ENCODE measurements at places on chromosomes 3 and 15.

DNA sequence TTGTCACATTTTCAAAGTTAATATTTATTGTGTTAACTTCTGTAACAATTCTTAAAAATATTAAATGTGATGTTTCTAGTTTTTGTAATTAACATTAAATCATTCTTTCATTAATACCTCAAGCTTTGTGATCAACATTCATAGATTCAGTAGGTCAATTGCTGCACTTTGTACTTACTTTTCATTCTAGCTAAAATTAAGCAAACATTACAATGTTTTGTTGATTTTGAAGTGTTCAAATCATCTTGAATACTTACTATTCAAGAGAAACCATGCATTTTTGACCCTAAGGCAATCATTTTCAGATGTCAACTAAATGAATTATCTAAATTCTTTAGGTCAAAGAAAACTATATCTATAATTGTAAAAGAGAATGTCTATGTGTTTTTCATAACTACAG, 933.1 kb downstream of the NAALADL2 start:
- DNase-seq, result no peak

- DNase-seq, result no peak
Measured at GRCh38 chr3:43353923-43354670, 67.8 kb downstream of the SNRK start.

- no peak for DNase-seq
Measured at GRCh38 chr3:138412821-138413551, 21.4 kb upstream of the ESYT3 start.

GRCh38 chr3:165713479-165713878, 123.7 kb downstream of the BCHE start:
- DNase-seq, result no peak

DNA sequence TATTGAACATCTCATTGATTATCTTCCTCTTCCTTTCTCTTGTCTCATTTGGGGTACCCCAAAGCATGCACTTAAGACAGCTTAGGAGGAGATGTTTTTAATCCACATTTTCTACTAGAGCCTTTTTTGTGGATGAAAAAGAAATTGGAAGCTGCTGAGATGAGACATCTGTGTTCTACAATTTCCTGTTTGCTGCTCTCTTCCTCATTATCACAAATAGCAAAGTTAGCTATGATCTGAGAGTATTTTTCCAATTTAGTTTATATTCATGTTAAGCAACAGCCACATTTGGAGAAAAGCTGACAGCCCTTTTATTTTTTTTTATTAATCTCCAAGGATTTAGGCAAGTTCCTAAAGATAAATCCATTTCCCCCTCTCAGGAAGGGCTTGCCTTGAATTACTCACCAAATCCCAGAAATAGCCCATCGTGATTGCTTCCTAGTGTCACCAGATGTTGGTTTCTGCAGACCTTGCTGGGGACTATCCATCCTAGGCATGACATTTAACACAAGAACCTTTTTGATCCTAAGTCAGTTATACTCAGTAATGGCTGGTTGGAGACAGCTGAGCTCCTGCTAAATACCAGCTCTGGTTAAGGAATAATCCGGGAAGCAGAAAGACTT, 70.8 kb upstream of the FILIP1L start:
- no peak for DNase-seq

DNA sequence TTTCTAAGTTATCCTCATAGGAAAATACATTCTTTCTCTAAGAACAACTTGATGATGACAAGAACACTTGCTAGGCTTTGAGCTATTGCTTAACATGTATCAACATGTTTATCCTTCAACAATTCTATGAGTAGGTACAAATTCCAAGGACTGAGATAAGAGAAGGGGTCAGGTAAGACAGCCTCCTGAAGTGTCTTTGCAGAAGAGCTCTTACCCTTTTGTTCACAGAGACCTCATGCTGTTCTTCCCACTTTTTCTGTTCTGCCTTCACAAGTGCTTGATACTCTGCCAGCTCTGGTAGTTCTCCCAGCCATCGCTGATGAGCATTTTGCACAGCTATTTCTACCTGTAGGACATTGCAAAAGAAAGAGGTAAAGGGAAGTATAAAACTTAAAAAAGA, 50.9 kb downstream of the CEP152 start:
- DNase-seq, result no peak

- no peak for DNase-seq
Measured at GRCh38 chr3:181689546-181689945, 22.2 kb upstream of the SOX2 start.

DNA sequence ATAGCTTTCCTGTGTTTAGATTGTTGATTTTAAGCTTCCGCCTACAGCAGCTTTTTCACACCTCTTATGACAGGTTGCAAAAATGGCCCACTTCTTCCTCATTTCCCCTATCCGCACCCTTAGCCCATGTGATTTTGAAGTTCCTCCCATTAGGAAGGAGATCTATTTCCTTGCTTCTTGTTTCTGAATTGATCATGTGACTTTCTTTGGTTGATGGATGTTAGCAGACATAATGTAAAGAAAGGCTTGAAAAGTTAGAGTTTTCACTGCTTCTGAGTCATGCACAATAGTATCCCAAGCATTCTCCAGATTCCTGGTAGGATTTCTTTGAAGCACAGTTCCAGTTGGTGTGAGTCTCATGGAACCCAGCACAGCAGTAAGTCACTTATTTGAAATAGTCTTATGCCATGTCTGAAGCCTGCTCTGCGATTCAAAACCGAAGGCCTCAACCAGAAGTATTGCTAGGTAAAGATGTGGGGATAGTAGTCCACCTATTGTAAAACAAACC, 76.6 kb downstream of the EDEM1 start:
- no peak for DNase-seq

GRCh38 chr3:4906107-4906621, 73.1 kb upstream of the BHLHE40 start:
- no peak for DNase-seq

DNA sequence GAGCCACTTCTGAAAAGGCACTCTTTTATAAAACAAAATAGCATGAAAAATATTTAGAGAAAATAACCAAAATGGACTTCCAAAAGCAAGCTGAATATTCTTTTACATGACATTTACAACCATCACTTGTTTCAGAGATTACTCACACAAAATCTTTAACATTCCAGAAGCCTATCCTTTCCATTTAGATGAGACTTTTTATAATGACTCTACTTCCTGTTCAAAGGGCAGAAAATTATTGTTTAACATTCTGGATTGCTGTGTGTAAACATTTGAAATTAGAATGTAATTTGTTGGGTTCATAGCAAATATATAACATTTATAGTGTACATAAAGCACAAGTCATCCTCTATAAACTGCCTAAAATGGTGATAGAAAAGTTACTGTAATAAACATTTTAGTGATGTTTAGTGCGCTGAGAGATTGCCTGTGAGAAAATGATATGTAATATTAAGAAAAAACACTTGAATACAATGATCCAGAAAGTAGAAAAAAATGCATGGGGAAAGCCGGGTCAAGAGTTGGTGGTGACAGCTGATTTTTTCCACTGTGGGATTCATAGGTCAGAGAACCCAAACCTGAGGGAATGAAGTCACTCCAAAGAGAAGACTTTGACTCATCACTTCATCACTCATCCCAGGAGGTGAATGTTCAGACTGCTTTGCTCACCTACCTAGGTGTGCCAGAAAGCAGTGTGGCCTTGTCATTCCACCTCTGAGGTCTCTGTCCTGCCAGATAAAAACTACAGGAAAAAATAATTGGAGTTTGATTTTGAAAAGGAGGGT, 305.8 kb downstream of the ARPP21 start:
- no peak for DNase-seq

Measured in activated CD8-positive, alpha-beta memory T cell treated with anti-CD3 and anti-CD28 coated beads for 48 hours (primary cell).